ENCODE measurements at places on chromosomes 3 and 15.

DNA sequence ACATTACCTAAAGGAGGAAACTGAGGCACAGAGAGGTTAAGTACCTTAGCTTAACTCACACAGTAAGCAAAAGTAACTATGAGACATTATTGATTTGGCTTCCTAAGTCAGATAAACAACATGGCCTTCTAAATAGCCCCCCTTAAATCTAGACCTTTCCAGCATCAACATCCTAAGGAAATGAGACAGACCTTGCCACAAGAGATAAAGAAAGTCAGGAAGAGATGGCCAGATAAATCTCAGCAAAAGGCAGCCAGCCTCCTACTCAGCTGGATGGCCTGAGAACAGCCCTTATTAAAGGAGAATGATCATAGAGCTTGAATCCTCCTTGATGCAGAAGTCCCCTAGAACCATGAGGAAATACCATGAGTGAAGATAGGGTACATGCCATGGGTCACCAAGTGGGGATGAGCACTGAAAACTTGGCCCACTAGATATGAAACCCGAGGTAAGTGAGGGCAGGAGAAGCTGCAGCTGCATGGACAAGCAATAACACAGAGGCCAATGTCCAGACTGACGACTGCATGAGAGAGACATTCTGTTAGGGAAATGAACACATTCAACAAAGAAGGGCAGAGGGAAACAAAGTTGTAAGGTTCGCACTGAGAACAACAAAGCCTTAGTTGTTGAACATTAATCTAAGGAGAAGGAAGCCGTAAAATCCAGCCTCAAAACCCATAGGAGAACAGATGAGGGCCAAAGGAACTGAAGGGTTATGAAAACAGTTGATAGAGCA is 69.6 kb downstream of the ZIC4 start:
- no peak for DNase-seq

DNA sequence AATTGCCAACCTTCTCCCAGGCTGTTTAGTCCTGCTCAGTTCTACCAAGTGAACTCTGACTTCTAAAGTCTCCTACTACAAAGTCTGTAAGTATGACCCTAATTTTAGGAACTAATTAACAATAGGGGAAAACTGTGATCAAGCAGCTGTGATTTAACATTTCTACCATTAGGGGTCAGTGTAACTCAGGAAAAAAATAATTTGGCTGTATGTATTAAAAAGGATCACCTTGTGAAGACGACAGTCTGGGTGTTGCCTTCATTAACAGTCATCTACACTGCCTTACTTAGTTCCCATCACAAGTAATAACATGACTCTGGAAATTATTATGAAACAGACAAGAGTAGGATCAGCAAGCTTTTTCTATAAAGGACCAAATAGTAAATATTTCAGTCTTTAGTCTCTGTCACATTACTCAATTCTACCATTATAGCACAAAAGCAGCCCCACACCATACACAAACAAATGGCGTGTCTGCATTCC is 4.2 kb upstream of the NPHP3 start:
- no peak for DNase-seq

- DNase-seq: no peak
Measured at GRCh38 chr3:177878192-177878591, 658.0 kb upstream of the KCNMB2 start.

- no peak for DNase-seq
Measured at GRCh38 chr15:33547876-33548275, 237.1 kb downstream of the RYR3 start.

DNA sequence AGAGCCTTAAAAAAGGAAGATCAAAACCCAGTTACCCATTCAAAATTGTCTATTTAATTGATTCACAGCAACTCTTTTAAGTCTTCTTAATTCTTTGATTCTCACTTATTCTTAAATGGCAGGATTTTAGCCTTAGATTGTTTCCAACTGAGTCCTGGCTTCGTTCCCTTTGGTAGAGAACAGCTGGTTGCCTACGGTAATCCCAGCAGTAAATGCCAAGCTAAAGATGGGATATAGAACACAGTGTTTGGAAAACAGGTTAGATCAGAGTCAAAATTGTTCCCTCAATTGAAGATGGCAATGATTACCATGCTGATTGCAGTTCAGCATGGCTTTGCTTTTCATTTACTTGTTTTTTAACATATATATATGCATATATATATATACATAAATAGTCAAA is 300.9 kb downstream of the PYDC2 start:
- no peak for DNase-seq

DNA sequence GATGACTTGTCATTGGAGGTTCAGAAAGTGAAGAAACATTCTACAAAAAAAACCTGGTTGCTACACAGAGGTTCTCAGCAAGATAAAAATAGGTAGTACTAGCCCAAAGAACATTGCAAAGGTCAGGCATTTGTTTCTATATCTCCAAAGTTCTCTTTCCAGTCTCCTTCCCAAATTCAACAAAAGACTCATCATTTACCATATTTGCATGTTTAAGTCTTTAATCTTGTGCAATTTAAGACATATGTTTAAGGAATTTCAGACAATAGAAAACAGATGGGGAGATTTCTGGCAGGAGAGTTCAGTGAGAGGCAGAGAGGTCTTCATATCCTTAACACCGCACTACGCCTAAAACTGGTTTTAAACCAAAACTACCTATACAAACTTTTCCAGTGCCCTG is 173.8 kb upstream of the THBS1 start:
- DNase-seq: no peak

DNA sequence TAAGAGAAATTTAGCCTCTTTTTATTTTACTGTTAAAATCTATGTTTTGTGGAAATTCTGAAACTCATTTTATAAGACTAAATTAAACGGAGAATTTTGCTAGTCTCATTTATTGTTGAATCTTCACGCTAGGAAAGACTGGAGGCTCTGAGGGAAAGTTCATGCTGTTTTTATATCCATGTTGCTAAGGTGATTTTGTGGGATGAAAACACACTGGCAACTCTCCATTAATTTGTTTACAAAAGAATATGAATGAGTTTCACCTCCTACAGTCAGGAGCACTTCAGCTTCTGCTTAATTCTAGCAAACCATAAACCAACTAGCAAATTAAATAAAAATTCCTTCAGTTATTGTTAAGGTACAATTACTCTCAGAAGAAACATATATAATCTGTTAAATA is 195.4 kb downstream of the RAP2B start:
- no peak for DNase-seq

GRCh38 chr15:68494573-68495110 is 62.7 kb upstream of the ITGA11 start:
- DNase-seq: no peak

GRCh38 chr3:72839057-72839456 is 9.2 kb downstream of the SHQ1 start:
- DNase-seq: no peak

DNA sequence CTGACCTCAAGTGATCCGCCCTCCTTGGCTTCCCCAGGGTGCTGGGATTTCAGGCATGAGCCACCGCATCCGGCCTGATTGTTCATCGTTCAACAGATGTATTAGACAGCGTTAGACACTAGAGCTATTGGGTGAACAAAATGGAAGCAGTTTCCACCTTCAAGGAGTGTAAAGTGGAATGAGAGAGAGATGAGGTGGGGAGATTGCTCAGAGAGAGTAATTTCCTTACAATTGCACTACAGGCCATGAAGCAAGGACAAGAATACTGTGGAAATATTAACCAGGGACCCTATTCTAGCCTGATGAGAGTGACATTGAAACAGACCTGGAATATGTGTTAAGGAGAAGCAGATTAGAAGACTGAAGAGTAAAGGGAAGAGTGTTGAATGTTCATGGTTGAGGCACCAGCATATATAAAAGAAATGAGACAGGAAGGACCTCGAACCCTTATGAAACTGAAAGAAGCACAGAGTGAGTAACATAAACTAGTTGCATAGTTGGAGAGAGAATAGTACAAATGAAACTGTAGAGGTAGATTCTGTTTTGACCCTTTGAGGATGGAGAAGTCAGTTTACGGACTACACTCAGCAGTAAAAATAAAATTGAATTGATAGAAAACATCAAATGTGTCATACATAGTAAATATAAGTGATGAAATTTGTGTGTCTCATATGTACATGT is 7.2 kb downstream of the RTF1 start:
- no peak for DNase-seq

DNA sequence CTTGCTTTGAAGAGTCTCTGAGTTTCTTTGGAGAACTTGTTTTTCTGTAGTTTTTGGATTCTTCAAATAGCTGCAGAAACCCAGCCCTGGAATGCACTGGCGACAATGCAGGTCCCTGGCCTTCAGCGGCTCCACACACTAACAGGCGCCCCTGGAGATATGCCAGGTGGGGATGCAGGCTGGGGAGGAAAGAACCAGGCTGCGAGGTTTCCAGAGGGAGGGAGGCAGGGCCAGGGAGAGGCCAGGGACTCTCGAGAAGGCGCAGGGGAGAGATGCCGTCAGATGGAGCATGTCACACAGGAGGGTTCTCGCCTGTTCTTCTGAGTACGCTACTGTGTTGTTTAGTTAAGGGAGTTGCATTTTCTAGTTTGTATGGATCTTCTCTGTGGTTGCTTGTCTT is 283.1 kb downstream of the GABRG3 start:
- no peak for DNase-seq

GRCh38 chr15:90138071-90138833 is 36.0 kb upstream of the IDH2 start:
- no peak for DNase-seq

- DNase-seq: no peak
Measured at GRCh38 chr3:172905451-172905850, 154.9 kb downstream of the ECT2 start.

- DNase-seq: no peak
Measured at GRCh38 chr3:64188810-64189560, 36.3 kb downstream of the PRICKLE2 start.

DNA sequence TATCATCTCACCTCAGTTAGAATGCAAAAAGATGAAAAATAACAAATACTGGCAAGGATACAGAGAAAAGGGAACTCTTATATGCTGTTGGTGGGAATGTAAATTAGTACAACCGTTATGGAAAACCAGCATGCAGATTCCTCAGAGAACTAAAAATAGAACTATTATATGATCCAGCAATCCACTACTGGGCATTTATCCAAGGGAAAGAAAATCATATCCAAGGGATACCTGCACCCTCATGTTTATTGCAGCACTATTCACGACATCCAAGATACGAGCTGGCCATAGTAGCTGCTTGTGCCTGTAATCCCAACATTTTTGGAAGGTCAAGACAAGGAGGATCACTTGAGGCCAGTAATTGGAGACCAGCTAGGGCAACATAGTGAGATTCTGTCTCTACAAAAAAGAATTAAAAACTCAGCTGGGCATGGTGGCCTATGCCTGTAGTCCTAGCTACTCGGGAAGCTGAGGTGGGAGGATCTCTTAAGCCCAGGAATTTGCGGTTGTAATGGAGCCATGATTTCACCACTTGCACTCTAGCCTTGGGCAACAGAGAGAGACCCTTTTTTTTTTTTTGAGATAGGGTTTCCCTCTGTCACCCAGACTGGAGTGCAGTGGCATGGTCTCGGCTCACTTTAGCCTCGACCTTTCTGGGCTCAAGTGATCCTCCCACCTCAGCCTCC is 26.6 kb downstream of the USP50 start:
- DNase-seq: no peak

DNA sequence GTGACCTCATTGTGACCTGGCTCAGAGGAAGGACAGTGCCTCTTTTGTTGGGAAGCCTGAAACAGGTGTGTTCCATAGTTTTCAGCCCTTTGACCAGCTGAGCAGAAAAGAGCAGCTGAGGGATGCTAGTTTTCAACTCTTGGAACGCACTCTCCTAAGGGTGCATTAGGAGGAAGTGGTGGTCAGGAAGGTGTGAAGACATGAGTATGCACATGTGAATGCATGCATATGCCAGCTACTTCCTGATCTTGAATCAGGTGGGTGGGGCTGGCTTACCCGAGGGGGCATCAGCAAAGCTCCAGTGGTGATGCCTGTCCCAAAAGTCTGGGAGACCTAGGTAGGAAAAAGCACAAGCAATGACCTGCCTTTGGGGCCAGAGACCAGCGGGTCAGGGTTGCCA is 23.3 kb upstream of the CEMIP start:
- no peak for DNase-seq

DNA sequence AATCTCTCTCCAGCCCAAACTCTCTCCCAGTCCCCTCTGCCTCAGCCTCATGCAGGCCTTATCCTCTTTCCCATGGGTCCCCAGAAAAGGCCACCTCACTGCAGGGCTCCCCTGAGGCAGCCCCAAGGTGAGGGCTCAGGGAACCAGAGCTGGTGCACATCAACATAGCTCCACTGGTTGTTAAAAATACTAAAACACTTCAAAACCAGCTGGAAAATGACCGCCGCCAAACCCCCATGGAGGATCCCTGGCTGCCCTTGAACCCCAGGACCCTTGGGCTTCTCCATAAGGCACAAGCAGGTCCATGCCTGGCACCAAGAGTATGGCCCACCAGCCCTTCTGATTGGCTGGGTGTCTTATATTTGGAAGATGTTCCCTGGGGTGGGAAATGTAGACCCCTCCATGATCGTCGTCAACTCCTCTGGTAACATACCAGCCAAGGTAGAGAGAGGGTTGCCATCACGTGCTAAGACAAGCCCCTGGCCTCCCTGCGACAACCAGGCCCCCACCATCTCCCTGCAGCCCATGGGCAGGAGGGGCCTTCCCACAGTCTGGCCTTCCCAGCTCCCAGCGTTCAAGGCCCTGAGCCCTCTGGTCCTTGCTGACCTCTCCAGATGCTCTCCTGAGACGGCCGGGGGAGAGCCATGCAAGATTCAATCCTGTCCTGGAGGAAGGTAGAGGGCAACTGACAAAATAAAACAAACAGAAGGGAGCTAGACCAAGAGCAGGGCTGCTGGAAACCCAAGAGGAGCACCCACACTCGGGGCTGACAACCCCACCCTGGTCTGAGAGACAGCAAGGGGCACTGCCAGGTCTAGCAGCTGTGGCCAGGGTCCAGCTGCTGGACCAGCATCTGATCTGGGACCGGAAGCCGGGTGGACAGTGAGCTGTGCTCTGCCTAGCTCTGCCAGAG is 132.1 kb upstream of the PRR20G start:
- DNase-seq: no peak

DNA sequence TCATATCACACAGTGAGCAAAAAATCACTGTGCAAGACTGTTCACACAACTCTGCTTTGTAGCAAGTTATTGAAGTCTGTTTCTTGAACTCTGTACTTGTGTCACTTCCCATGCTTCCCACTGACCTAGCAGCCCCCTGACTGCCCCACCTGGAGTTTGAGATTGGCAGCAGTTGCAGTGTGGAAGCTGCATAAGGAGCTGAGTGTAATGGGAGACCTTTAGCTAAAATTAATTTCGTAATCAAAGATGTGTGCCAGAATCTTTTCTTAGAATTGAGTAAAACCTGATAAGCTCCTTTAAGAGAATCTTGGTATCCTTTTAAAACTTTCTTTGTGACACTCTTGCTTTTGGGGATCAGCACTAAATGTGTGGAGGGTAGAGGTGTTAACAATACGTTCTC is 42.8 kb downstream of the NKIRAS1 start:
- no peak for DNase-seq

DNA sequence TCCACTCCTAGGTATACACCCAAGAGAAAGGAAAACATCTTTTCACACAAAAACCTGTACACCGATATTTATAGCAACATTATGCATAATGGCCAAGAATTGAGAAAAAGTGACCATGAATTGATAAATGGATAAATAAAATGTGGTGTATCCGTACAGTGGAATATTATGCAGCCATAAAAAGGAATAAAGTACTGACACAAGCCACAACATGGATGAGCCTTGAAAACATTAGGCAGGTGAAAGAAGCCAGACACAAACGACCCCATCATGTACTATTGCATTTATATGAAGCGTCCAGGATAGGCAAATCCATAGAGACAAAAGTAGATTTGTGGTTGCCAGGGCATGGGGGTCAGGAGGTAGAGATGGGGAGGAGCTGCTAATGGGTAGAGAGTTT is 64.2 kb upstream of the SLC6A6 start:
- DNase-seq: no peak

- DNase-seq: no peak
Measured at GRCh38 chr15:79535536-79535935, 103.4 kb downstream of the MINAR1 start.

Data from activated T-cell treated with anti-CD3 and anti-CD28 coated beads for 1 hour (primary cell).